Activated naive CD4-positive, alpha-beta T cell treated with anti-CD3 and anti-CD28 coated beads for 36 hours (primary cell): ENCODE measurements at places on chromosomes 13 and 19. TPM values are rescaled to one million over a fixed set of nuclear protein-coding genes. Genes with fewer than 3 reads are reported as not detected.

SMIM24 gene
- total RNA-seq = not detected

RPL18 gene
- 2,473 TPM for total RNA-seq

ZNF536 gene
- not detected for total RNA-seq

TBC1D17 gene
- total RNA-seq = 29.8 TPM

ASF1B gene
- 54.7 TPM for total RNA-seq

PSG3 gene
- not detected for total RNA-seq

- no peak for DNase-seq
- H3K36me3 ChIP-seq = no peaks in the 10 kb centered on the region
- H3K27ac ChIP-seq = no peak overlapping the region
These were observed 95.6 kb downstream of the FAM216B start for GRCh38 chr13:42876887-42877545.

- no peak overlapping the region for H3K27ac ChIP-seq
- no peaks in the 10 kb centered on the region for H3K36me3 ChIP-seq
- no peaks in the 10 kb centered on the region for H3K27me3 ChIP-seq
- H3K4me1 ChIP-seq = no peaks in the 10 kb centered on the region
These were observed 258.4 kb downstream of the SPRY2 start for GRCh38 chr13:80082396-80083080.

GRCh38 chr19:46861691-46862502, 1.1 kb downstream of the ARHGAP35 start:
- no peak overlapping the region for H3K27ac ChIP-seq
- peaks cover 13% of the 10 kb centered on the region for H3K4me1 ChIP-seq
- H3K4me3 ChIP-seq = no peak overlapping the region
- H3K36me3 ChIP-seq = peaks cover 2% of the 10 kb centered on the region
- DNase-seq = peak; percentile 19

GRCh38 chr19:16518483-16519229, 22.5 kb downstream of the C19orf44 start:
- H3K4me1 ChIP-seq = no peaks in the 10 kb centered on the region
- no peak overlapping the region for H3K27ac ChIP-seq
- no peaks in the 10 kb centered on the region for H3K27me3 ChIP-seq

DNA sequence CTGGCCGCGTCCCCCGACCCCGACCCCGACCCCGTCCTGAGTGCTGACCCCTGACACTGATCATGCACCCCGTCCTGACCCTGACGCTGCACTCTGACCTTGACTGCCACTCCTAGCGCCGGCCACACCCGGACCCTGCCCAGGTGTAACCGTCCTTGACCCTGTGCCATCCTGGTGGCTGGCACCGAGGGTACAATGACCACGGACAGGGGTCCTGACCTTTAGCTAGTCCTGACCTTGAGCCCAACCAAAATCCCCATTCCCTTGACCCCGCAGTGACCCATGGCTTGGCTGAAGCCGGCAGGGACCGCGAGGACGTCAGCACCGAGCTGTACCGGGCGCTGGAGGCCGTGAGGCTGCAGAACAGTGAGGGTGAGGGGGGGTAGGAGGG, 25.9 kb downstream of the CLEC4M start:
- H3K4me3 ChIP-seq = no peak overlapping the region
- peaks cover 16% of the 10 kb centered on the region for H3K4me1 ChIP-seq
- H3K27ac ChIP-seq = no peak overlapping the region
- H3K27me3 ChIP-seq = peaks cover 42% of the 10 kb centered on the region

GRCh38 chr19:41386442-41386841, 10.1 kb downstream of the TMEM91 start:
- H3K27me3 ChIP-seq = no peaks in the 10 kb centered on the region
- H3K36me3 ChIP-seq = peaks cover 5% of the 10 kb centered on the region
- no peaks in the 10 kb centered on the region for H3K4me1 ChIP-seq
- H3K4me3 ChIP-seq = no peak overlapping the region
- no peak overlapping the region for H3K27ac ChIP-seq
